ENCODE measurements at places on chromosomes 4 and X. TPM values are rescaled to one million over a fixed set of nuclear protein-coding genes. Genes with fewer than 3 reads are reported as not detected.

GRCh38 chr4:184751585-184751956, 17.7 kb upstream of the CENPU start:
- H3K27me3 ChIP-seq, result no peaks in the 10 kb centered on the region
- no peaks in the 10 kb centered on the region for H3K36me3 ChIP-seq
- H3K4me1 ChIP-seq, result peaks cover 6% of the 10 kb centered on the region
- H3K4me3 ChIP-seq, result no peak overlapping the region

- H3K27ac ChIP-seq, result no peak overlapping the region
- no peak overlapping the region for H3K4me3 ChIP-seq
- no peaks in the 10 kb centered on the region for H3K36me3 ChIP-seq
- no peaks in the 10 kb centered on the region for H3K4me1 ChIP-seq
- no peaks in the 10 kb centered on the region for H3K27me3 ChIP-seq
- DNase-seq, result no peak
Observed at GRCh38 chr4:173680278-173680677, 150.2 kb upstream of the HAND2 start.

DNA sequence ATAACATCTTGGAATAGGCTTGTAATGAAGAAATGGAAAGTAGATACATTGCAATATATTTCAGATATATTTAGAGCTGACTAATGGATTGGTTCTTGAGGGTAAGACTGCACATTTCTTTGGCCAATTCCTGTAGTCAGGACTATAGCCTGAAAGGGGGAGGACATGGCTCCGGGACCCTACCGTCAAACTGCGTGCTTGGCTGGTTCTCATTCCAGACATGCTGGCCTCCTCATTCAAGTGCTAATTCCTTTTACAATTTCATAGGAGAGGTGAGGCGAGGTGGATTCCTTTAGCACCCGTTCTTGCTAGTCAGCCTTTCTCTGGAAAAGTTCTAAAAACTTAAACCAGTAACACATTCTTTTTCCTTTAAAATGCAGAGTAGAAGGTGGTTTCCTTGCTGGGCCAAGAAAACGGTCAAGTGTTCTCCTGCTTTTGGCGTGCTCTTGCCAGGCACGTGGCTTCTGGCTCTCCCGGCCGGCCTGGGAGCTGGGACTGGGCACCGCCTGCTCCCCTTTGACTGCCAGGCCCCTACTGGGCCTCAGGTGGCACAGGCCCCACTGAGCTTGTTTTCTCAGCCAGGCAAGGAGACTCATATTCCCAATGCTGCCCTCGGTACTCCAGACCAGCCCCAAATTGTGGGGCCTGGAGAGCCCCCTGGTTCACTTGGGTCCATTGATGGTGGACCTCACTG, 167.2 kb downstream of the STK32B start:
- H3K36me3 ChIP-seq, result no peaks in the 10 kb centered on the region
- H3K4me3 ChIP-seq, result no peak overlapping the region
- H3K27ac ChIP-seq, result no peak overlapping the region

DNA sequence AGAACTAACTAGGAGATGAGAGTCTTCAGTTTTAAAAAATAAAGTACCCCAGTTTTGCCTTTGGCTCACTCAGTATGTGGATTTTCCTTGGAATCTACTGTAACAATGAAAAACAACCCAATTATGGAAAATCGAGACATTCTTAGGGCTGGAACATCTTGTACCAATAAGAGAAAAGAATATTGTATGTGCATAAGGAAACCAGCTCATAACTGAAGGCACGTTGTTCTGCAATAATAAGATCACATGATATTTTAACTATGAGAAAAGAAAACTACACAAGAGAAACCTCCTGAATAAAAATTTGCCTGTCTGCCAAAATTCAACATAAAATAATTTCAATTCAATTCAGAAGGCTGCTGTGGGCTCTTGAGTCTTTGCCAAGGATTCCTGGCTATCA, 261.8 kb upstream of the EDNRA start:
- no peaks in the 10 kb centered on the region for H3K36me3 ChIP-seq
- H3K27ac ChIP-seq, result no peak overlapping the region
- H3K4me3 ChIP-seq, result no peak overlapping the region
- no peaks in the 10 kb centered on the region for H3K27me3 ChIP-seq

SCOC gene
- 12.9 TPM for total RNA-seq

DNA sequence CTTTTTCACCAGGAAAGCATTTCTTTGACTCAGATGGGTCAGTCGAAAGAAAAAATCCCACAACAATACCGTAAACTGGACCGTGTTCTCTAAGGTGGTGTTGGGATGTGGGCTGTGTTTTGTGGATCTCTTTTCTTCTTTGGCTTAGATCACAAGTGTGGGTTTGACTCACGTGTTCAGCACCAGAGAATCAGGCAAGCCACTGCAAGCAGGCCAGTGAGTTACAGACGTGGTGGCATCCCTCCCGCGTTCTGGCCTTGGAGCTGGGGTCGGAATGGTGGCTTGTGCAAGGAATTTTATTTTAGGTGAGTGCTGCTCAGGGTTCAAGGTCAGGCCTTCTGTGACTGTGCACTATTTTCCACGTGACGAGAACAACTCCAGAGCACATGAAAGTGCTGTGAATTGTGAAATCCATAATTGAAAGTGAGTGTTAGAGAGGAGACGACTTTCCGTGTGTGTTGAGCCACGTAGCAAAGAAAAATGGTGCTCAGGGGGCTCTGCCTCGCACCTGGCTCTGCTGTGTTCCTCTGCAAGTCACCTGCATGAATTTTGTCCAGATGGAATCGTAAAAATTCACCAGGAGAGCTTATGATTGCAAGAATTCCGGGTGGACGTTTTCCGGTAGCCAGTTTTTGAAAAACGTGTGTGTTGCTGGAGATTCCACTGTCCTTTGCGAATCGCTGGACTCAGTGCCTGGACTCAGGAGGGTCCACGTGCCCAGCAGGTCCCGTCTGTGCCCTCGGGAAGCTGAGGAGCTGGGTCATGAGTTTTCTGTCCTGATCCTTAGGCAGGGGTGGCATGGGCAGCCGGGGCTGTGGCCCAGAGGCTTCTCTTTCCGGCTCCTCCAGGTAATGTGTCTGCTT, 33.6 kb upstream of the HGFAC start:
- no peak overlapping the region for H3K4me3 ChIP-seq
- DNase-seq, result no peak
- no peak overlapping the region for H3K27ac ChIP-seq
- H3K4me1 ChIP-seq, result no peaks in the 10 kb centered on the region
- H3K27me3 ChIP-seq, result no peaks in the 10 kb centered on the region
- no peaks in the 10 kb centered on the region for H3K36me3 ChIP-seq

KIF4A gene
- 19.0 TPM for total RNA-seq

OTC gene
- not detected for total RNA-seq

PRSS48 gene
- not detected for total RNA-seq

DNA sequence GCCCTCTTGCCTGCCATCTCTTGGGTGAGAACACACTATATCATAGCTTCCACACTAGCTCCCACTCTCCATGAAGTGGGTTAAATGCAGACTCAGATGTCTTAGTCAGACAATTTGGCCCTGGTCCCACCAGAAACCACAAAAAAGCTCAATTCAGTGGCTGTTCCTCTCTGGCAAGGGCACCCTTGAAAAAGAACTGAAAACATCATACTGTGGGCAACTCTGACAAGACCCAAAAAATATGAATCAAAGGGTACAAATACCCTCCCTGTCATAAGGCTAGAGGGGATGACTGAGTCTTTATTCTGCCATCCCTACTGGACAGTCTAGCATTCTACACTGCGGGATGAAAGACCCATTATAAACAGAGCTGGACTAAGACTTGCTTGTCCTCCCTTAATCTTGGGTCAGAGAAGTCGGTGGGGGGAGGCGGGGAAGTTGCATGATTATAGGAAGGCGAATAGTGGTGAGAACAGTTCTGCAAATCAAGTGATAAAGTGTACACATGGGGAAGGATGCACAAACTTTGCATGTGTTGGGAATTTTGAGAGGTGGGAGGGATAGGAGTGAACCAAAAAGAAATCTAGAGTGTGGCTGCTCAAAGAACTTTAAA, 172.1 kb downstream of the OPHN1 start:
- DNase-seq, result peak; percentile 20
- no peaks in the 10 kb centered on the region for H3K36me3 ChIP-seq
- no peak overlapping the region for H3K27ac ChIP-seq
- no peaks in the 10 kb centered on the region for H3K4me1 ChIP-seq
- no peak overlapping the region for H3K4me3 ChIP-seq
- H3K27me3 ChIP-seq, result no peaks in the 10 kb centered on the region

IBSP gene
- total RNA-seq, result not detected

SLC10A4 gene
- total RNA-seq, result not detected

GRCh38 chr4:52016981-52017380, 3.2 kb downstream of the LRRC66 start:
- H3K4me1 ChIP-seq, result peaks cover 2% of the 10 kb centered on the region
- no peak overlapping the region for H3K27ac ChIP-seq
- H3K36me3 ChIP-seq, result peaks cover 4% of the 10 kb centered on the region
- no peaks in the 10 kb centered on the region for H3K27me3 ChIP-seq
- DNase-seq, result no peak

ATP8A1 gene
- total RNA-seq, result 0.83 TPM

OPRPN gene
- total RNA-seq, result not detected

PCSK1N gene
- total RNA-seq, result not detected

DNA sequence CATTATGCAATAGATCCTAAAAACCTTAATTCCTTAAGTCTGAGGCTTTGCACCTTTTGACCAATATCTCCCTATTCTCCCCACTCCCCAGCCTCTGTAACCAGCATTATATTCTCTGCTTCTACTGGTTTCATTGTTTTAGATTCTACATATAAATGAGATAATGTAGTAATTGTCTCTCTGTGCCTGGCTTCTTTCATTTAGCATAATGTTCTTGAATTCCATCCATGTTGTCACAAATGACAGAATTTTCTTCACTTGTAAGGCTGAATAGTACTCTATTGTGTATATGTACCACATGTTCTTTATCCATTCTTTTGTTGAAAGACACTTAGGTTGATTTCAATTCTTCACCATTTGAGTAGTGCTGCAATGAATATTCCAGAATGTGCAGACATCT, 66.0 kb downstream of the MAGEC1 start:
- no peaks in the 10 kb centered on the region for H3K4me1 ChIP-seq
- H3K27ac ChIP-seq, result no peak overlapping the region
- no peak overlapping the region for H3K4me3 ChIP-seq
- H3K36me3 ChIP-seq, result no peaks in the 10 kb centered on the region

- no peak overlapping the region for H3K27ac ChIP-seq
- no peak overlapping the region for H3K4me3 ChIP-seq
- H3K27me3 ChIP-seq, result no peaks in the 10 kb centered on the region
- no peaks in the 10 kb centered on the region for H3K36me3 ChIP-seq
- DNase-seq, result no peak
Observed at GRCh38 chr4:94420356-94420755, 31.4 kb upstream of the PDLIM5 start.

DNA sequence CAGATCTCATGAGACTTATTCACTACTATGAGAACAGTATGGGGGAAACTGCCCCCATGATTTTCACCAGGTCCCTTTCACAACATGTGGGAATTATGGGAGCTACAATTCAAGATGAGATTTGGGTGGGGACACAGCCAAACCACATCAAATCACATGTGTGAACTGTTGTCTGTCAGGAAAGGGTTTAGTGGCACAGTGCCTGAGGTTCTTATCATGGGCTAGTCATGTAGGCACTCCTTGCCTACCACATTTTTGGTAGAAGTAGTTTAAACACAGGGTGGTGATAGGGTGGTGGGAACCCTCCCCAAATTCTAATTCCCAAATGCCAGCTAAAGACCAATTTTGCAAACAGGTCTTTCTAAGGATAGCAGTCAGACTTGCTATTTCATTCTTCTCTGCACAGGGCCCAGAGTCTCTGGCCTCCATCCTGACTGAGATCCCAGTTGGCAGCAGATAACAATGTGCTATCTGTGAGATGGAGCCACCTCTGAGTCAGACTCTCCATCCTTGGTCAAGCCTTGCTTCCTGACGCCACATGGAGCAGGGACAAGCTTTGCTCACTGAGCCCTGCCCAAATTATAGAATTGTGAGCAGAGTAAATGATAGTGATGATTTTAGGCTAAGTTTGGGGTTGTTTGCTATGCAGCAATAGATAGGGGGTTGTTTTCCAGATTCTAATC, 33.5 kb upstream of the SETD7 start:
- H3K27ac ChIP-seq, result no peak overlapping the region
- H3K4me3 ChIP-seq, result no peak overlapping the region
- DNase-seq, result peak; percentile 38
- H3K27me3 ChIP-seq, result no peaks in the 10 kb centered on the region
- peaks cover 5% of the 10 kb centered on the region for H3K4me1 ChIP-seq

DNA sequence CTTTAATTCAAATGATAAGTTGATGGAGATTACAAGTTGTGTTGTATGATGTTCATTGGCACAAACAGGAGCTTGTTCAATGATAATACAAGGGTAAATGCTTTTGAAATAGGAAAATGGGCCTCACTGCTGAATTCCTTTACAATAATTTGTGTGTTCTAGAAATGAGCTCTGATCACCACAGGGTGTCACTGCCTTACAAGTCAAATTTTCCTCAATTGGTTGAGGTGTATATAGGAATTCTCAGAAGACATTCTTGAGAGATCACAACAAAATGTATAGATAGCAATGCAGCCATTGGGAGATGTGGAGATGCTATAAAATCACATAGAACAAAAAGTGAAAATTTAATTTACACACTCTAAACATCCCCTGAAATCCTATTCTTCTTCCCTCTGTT, 49.6 kb downstream of the KLF8 start:
- no peaks in the 10 kb centered on the region for H3K27me3 ChIP-seq
- no peak overlapping the region for H3K27ac ChIP-seq
- peak; percentile 16 for DNase-seq
- no peaks in the 10 kb centered on the region for H3K36me3 ChIP-seq
- no peaks in the 10 kb centered on the region for H3K4me1 ChIP-seq
- H3K4me3 ChIP-seq, result no peak overlapping the region

GRCh38 chr4:145511913-145512522, 30.4 kb downstream of the SMAD1 start:
- no peak overlapping the region for H3K27ac ChIP-seq
- H3K36me3 ChIP-seq, result peaks cover 8% of the 10 kb centered on the region
- H3K4me1 ChIP-seq, result no peaks in the 10 kb centered on the region
- no peaks in the 10 kb centered on the region for H3K27me3 ChIP-seq
- DNase-seq, result peak; percentile 35

DNA sequence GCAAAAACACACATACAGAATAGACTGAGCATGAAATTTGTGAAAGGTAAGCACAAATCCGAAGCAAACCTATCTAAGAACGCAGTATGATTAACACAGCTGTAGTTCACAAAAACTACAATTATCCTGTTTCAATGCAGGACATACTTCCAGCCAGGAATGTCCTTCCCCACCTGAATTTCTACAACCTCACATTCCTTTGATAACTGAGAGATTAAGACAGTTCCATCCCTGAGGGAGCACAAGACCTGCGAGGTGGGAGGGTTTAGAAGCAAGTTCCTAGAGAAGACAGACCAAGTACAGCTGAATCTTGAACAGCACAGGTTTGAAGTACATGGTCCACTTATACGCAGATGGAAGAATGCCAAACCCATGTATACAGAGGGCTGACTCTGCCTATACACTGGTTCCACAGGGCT, 10.6 kb downstream of the ABCG2 start:
- peaks cover 8% of the 10 kb centered on the region for H3K4me1 ChIP-seq
- no peak overlapping the region for H3K4me3 ChIP-seq
- no peaks in the 10 kb centered on the region for H3K27me3 ChIP-seq
- DNase-seq, result no peak

DNA sequence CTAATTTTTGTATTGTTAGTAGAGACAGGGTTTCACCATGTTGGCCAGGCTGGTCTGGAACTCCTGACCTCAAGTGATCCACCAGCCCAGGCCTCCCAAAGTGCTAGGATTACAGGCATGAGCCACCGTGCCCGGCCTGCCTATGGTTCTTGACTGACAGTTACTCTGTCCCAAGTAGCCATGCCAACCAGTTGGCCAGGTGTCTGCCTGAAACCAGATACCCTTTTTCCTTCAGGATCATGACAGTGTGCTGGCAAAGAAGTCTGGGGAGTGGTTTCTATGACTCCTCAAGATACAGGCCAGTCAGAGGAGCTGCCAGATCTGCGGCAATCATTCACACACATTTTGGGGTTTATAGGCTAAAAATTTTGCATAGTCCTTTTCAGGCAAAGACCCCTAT, 1.7 kb upstream of the LAS1L start:
- no peak for DNase-seq
- peaks cover 3% of the 10 kb centered on the region for H3K4me1 ChIP-seq
- H3K27ac ChIP-seq, result no peak overlapping the region
- H3K36me3 ChIP-seq, result no peaks in the 10 kb centered on the region
